A549 treated with CORT108297 at 1 μM for 4 hours (cell line): ENCODE measurements at places on chromosomes 7 and 10. TPM values are rescaled to one million over a fixed set of nuclear protein-coding genes. Genes with fewer than 3 reads are reported as not detected.

INHBA gene
- total RNA-seq: 0.42 to 1.3 TPM (median 0.74 TPM) in 5 replicates

HMX3 gene
- total RNA-seq: 0.09 TPM in 1 of 5 replicates, not detected in the others

RARRES2 gene
- total RNA-seq: not detected in 5 replicates

GATA3 gene
- total RNA-seq: 4.5 to 6.0 TPM (median 5.5 TPM) in 5 replicates

SEMA3A gene
- 3.9 to 6.7 TPM (median 5.6 TPM) in 5 replicates for total RNA-seq

CPA4 gene
- total RNA-seq: 5.0 to 7.8 TPM (median 5.3 TPM) in 5 replicates

OR13A1 gene
- total RNA-seq: not detected in 5 replicates

SFTPD gene
- total RNA-seq: 0.23 to 0.66 TPM (median 0.31 TPM) in 4 of 5 replicates, not detected in the other

SLC39A12 gene
- not detected in 5 replicates for total RNA-seq

ABCF2 gene
- total RNA-seq: 61.4 to 67.5 TPM (median 66.9 TPM) in 5 replicates

COA1 gene
- 87.3 to 91.7 TPM (median 88.9 TPM) in 5 replicates for total RNA-seq

ZNF37A gene
- 4.5 to 7.4 TPM (median 6.3 TPM) in 5 replicates for total RNA-seq

PAPSS2 gene
- total RNA-seq: 20.7 to 28.6 TPM (median 23.5 TPM) in 5 replicates

TRPV5 gene
- total RNA-seq: not detected in 5 replicates

TRIM74 gene
- total RNA-seq: 0.20 to 0.61 TPM (median 0.47 TPM) in 5 replicates

PRKCQ gene
- total RNA-seq: 4.0 to 4.8 TPM (median 4.2 TPM) in 5 replicates

ACTL6B gene
- total RNA-seq: not detected in 5 replicates

CALHM1 gene
- 0.02 TPM in 1 of 5 replicates, not detected in the others for total RNA-seq

PDE6C gene
- not detected in 5 replicates for total RNA-seq

GNGT1 gene
- total RNA-seq: not detected in 5 replicates

UNCX gene
- 0.03 to 0.22 TPM (median 0.06 TPM) in 4 of 5 replicates, not detected in the other for total RNA-seq

ADARB2 gene
- not detected in 5 replicates for total RNA-seq

FAM170B gene
- not detected in 5 replicates for total RNA-seq

CHAT gene
- total RNA-seq: not detected in 5 replicates

ALOX5 gene
- 0.16 to 0.67 TPM (median 0.32 TPM) in 5 replicates for total RNA-seq

CACNA2D1 gene
- total RNA-seq: 5.7 to 8.8 TPM (median 7.9 TPM) in 5 replicates

PRSS37 gene
- total RNA-seq: not detected in 5 replicates

DNAJC12 gene
- 55.1 to 79.5 TPM (median 64.3 TPM) in 5 replicates for total RNA-seq

GPR141 gene
- total RNA-seq: not detected in 5 replicates
